ENCODE measurements at places on chromosomes 2 and 18.

- DNase-seq: no peak
Observed at GRCh38 chr18:13539050-13539449, 187.3 kb downstream of the FAM210A start.

DNA sequence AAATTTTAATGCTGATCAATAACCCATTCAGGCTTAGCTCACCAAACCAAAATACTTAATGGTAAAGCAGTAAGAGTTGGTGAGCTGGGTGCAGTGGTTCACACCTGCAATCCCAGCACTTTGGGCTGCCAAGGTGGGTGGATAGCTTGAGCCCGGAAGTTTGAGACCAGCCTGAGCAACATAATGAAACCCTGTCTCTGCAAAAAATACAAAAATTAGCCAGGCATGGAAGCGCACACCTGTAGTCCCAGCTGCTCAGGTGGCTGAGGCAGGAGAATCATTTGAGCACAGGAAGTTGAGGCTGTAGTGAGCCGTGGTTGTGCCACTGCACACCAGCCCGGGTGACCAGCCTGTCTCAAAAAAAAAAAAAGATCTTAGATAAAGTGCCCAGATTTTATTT, 35.7 kb upstream of the MPP4 start:
- DNase-seq: no peak

- DNase-seq: no peak
Observed at GRCh38 chr2:185239491-185239890, 499.1 kb upstream of the FSIP2 start.

- DNase-seq: no peak
Observed at GRCh38 chr2:17800693-17801458, 15.4 kb upstream of the MSGN1 start.

GRCh38 chr2:237590272-237591140, at the start of gene RAB17:
RAB17 (minus strand) TSS chr2:237590734; CDS start chr2:237586154, 4,580 bp downstream.
- peak; percentile 62 for DNase-seq

GRCh38 chr2:201257956-201258665, 2.2 kb upstream of the CASP8 start:
- DNase-seq: peak; percentile 79

- no peak for DNase-seq
Observed at GRCh38 chr18:53411511-53411910, 813.0 kb downstream of the MBD2 start.
